NCI-H2107 (cell line): ENCODE measurements at places on chromosomes 7 and 10.

GRCh38 chr10:21831986-21832820 is 171.3 kb downstream of the DNAJC1 start:
- no peak for DNase-seq

- no peak for DNase-seq
Measured at GRCh38 chr7:37405128-37405527, 43.5 kb downstream of the ELMO1 start.

DNA sequence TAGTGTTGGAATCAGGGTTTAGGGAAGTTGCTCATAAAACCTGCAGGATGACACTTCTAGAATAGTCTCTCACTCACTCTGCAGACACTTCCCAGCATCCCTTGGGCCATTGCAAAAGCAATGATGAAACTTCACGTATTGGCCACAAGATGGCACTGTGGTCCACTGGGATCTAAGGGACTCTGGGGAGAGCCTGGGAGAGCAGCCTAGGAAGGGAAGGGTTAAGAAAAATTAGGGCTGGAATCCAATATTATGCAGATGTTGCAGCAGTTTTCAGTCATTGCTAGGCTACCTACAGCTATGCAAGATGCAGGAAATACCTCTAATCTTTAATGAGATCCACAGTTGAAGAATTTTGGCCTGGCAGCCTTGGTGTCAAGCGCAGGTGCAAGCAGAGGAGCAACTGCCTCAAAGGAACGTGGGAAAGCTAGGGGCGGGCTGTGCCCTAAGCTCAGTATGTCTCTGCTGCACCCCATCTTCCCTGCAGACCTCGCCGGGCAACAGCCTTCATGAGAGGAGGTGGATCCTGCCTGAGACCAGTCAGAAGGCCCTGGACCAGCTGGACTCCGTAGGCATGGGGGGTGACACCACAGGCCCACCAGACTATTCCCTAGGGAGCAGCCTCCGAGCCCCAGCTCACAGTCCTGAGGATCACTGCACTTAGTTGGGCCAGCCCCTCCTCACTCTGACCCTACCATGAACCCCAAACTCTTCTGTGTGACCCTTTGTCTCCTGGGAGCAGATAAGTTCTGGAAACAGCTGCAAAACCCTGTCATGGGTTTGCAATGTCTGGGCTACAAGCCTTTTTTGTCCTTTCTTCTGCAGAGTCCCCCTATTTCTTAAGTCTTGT is 127.9 kb upstream of the PRSS58 start:
- peak; percentile 21 for DNase-seq

GRCh38 chr10:1251769-1252168 is 195.6 kb downstream of the WDR37 start:
- no peak for DNase-seq

GRCh38 chr7:130228840-130229502 is 21.3 kb downstream of the SSMEM1 start:
- DNase-seq: no peak
